CD4-positive, alpha-beta T cell treated with Interleukin-21 for 1 hour (primary cell): ENCODE measurements at places on chromosomes 16 and 17.

DNA sequence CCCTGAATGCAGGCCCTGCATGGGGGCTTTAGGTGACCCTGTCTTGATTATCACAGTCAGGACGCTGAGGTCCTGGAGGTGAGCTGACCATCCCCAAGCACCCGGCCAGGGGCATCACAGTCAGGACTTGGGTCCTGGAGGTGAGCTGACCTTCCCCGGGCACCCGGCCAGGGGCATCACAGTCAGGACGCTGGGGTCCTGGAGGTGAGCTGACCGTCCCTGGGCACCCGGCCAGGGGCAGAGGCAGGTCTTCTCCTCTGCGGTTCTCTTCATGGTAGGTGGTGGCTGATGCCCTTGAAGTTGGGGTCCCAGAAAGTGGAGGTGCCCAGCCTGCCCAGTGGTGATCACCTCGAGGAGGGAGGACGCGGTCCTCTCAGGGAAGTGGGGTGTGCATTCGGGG lies 36.2 kb upstream of the GSE1 start:
- DNase-seq, result no peak

DNA sequence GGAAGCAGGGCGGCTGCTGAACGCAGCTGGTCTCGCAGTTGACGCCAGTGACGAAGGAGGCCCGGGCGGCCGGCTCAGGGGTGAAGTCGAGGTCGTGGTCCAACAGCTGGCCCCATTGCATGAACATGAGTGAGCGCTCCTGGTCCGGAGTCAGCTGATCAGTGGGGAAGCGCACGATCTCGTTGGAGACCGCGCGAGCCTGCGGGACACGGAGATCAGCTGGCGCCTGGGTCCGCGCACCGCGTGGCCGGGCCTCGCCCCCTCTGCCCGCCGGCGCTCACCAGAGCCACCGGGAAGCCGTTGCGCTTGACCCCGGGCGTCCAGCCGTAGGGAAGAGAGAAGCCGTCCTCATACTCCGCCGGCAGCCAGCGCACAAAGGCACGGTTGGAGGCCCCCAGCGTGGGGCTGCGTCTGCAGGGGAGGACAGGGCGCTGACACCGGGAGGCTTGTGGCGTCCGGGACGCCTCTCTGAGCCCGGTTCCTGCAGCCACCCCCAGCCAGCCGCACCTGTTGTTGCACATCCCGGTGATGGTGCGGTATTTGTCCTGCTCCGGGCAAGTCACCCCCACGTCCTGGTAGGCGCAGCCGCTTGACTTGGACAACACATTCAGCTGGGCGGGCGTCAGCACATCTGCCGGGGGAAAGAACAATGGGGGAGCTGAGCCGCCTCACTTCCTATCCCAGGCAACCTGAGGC lies 1.6 kb downstream of the MPO start:
- DNase-seq, result no peak

DNA sequence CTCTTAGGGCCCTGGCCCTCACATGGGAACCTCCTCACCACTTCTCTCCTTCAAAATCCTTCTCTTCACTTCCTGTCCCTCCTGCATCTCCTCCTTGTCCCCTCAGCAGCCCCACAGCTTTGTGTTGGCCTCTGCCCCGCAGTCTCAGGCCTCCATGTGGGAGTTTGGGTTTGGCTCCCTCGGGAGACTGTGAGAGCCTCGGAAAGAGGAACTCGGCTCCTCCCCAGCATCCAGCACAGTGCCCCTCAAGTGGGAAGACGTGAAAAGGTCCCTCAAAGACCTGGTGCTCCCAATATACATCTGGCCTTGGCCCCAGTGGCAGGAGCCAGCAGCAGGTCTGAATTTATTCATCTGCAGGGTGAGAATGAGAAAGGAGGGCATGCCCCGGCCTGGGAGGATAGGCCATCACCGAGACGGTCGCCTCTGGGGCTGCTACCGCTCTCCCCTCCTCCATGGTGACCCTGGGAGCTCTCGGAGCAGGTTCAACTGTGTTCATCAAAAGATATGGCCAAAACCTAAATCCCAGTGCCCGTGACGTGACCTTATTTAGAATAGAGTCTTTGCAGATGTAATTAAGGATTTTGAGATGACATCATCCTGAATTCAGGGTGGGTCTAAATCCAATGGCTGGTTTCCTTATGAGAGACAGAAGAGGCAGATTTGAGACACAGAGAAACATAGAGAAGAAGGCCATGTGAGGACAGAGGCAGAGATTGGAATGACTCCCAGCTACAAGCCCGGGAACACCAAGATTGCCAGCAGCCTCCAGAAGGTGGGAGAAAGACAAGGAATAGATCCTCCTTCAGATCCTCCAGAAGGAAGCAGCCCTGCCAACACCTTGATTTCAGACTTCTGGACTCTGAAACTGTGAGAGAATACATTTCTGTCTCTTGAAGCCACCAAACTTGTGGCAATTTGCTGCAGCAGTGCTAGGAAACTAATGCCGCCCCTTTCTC lies 135.1 kb downstream of the MRM1 start:
- DNase-seq, result no peak

DNA sequence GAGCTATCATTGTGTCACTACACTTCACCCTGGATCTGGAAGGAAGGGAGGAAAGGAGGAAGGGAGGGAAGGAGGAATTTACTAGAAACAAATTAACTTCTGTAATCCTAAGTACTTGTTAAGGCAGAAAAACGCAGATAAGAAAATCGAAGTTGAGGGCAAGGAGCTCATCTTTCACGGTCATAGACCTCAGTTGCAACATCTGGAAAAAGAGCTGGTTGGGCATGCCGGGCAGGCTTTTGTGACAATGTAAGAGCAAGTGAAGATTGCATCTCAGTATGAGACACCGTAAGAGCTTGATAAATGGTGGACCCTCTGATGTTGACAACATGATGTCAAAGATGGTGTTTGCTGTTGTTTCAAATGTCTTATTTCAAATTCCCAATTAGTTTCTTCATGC lies 721.5 kb downstream of the MAF start:
- no peak for DNase-seq

DNA sequence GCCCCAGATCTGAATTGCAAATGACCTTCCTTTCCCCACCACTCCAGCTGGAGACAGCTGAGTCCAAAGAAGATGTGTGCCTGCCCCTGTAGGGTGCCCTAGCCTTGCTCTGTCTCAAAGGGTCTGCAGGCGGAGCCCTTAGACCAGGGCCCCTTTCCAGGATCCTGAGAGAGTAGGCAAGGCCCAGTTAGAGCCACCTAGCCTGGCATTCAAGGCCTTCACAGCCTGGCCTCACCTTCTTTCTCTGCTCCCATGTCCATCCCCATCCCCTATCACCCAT lies 66.6 kb upstream of the LHX1 start:
- no peak for DNase-seq

GRCh38 chr17:39705786-39706348 lies 6.0 kb downstream of the ERBB2 start:
- no peak for DNase-seq

- no peak for DNase-seq
Observed at GRCh38 chr16:1050516-1050915, 22.0 kb upstream of the SSTR5 start.
